ENCODE measurements at places on chromosomes 6 and 20.

DNA sequence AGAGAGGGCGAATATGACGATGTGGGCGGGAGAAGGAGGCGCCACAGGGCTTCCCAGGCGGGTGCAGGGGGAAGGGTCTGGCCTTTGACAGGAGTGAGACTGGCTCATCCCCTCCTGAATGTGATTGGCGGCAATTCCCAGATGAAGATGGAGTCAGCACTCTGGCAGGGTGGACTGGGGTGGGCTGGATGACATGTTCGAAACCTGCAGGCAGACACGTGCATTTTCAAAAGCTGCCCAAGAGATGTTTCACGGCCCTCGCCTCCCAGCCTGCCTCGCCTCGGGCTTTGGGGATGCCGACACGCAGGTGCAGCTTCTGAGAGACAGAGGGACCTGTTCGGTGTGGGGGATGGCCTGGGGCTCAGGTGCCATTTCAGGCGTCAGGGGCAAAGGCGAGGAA lies 66.8 kb upstream of the AFDN start:
- DNase-seq, result no peak

DNA sequence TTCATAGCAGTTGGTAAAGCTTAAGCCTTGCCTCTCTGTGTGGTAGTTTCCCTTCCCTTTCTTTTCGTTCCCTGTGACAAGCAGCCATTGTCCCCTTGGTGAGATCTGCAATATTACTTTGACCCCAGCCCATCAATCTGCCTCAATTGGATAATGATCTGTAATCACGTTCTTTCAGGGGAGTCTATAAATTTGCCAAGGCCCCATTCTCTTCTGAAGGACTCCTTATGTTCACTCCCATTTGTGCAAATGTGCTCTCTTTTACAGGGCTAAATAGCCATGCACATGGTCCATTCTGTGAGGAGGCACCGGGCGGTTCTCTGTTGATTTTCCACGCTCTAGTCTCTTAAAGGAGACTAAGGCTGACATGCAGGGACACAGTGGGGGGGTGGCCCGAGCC lies 660.4 kb upstream of the SLC35B3 start:
- DNase-seq, result no peak

DNA sequence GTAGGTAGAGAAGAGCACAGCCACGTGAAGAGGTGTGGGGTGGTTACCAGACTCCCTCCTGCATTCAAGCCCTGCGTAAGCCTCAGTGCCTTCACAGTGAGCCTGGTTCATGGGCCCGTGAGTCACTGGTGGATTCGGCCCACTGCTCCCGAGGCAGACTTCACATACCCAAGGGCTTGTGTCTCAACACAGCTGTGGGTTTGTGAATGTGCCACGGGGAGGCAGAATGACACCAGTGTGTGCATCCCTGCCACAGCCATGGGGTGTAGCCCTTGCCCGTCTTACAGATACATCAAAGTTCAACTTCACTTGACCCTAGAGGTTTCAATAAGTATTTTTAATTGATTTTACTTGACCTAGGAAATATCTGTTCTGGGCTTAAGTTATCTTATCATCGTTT lies 108.5 kb downstream of the MAP3K4 start:
- no peak for DNase-seq

DNA sequence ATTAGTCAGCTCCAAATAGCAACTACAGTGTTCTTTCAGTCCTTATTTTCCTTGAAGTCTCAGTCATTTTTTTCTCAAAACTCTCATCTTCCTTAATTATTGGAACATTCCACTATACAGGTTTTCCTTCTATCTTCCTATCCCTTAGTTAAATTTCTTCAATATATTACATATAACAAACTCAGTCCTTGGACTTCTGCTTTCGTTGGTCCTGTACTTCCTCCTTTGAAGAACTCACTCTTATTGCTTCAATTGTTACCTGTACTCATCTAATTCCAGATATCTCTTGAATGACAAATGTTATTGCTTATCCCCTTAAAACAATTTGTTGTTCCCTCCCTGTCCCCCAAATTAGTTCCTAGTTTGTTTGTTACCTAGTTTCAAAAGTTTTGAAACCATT lies 67.7 kb upstream of the NOTCH4 start:
- no peak for DNase-seq

GRCh38 chr20:51004781-51005180 lies 18.1 kb downstream of the KCNG1 start:
- DNase-seq, result no peak

- DNase-seq, result no peak
Measured at GRCh38 chr6:115770851-115771250, 289.8 kb downstream of the FRK start.

- DNase-seq, result peak; percentile 30
Measured at GRCh38 chr6:27684264-27685211, 211.6 kb upstream of the ZNF184 start.

DNA sequence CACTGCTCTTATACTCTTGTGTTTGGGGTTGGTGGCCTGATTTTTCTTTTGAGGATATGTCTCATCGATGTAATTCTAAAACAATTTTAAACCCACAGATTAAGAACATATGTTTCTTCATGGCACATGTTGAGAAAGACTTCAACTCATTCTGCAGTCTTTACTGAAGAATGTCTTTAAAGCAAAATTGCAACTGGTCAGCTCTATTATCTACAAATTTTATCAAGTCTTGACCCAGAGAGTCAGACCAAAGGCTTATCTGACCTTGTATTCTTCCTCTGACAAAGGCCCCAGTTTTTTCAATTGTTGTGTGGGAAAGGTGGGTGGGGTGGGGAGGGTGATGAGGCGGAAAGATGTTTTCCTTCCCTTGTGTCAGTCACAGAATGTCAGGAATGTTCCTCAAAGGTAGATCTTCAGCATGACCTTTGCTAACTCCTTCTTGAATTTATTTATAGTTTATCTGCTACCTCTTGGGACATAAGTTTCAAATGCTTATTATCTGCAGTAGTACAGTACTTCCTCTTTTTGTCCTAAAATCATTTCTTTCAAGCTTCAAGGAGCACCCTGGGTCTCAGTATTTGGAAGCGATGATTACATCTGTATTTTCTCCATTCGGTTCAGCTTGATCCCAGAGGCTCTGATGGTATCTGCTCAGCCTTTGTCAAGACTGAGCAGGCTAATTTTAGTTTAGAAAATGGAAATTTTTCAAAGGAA lies 63.2 kb upstream of the TIAM2 start:
- no peak for DNase-seq

- DNase-seq, result no peak
Measured at GRCh38 chr20:54188132-54188849, 14.5 kb upstream of the CYP24A1 start.

DNA sequence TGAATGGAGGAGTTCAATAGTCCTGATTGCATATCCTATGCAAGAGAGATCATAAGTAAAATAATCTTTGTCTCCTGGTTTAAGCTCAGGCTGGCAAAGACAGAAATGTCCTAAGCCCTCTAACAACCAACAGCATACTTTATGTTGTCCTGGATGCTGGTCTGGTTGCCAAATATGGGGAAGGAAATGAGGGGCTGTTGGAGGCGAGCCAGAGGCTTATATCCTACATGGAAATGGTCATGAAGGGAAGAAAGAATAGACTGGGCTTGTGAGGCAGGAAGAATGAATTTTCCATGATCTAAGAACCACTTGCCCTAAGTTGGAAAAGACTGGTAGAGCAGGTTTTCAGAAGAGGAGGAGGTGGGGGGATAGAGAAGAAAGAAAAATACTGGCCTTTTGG lies 237.1 kb downstream of the SMOC2 start:
- no peak for DNase-seq

GRCh38 chr6:52420668-52421358 lies 671 bp downstream of the EFHC1 start:
- no peak for DNase-seq

GRCh38 chr20:61170496-61171320 lies 81.4 kb upstream of the CDH4 start:
- DNase-seq, result no peak

DNA sequence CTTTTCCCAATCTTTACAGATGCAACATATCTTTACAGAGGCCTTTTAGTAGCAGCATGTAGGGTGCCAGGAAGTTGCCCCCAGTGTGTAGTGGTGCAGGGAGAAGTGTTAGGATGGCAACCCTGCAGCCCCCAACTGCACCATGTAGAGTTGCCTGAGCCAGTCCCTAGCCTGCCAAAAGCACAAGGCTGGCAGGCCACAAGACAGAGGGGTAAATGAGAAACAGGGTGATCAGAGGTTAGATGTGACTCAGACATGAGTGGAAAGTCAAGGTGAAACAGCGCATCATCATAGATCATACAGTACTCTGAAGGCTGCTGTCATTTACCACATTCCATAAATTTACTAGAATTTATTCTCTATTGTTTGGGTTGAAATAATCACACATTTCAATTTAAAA lies 467.5 kb downstream of the PRKN start:
- no peak for DNase-seq

GRCh38 chr6:70059039-70059719 lies 192.8 kb downstream of the COL19A1 start:
- no peak for DNase-seq

DNA sequence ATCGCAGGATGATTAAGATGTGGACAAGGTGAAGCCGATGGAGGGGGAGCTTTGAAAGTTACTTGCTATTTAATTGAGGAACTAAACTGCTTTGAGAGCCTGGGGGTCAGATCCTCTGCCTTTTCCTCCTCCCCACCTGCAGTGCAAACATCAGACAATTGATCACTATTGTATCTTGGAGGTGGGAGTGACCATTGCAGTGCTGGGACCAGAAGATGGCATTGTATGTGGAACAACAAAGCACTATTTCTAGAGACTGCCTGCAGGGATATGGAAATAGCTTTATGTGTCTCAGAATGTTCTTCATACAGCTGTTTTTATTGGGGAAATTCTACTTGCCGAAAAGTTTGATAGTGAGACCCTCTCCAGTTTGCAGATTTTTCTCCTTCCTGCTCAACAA lies 4.2 kb downstream of the MOG start:
- no peak for DNase-seq

DNA sequence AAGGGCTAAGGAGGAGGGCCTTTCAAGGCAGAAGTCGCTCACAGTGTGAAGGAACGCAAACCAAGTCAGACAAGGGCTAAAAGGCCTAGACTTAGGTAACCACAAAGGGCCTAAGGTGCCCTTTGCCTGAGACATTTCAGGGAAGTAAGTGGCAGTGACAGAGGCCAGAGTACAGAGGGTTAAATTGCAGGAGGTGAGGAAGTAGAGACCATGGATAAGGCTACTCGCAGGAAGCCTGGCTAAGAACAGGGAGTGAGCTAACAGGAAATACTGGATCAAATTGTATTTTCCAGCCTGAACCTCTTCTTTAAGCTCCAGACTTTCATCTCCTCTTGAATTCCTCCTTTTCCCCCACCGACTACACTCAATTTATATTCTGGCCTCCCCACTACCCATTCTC lies 16.6 kb downstream of the ZHX3 start:
- no peak for DNase-seq

GRCh38 chr6:34093206-34093605 lies 52.7 kb downstream of the GRM4 start:
- no peak for DNase-seq

DNA sequence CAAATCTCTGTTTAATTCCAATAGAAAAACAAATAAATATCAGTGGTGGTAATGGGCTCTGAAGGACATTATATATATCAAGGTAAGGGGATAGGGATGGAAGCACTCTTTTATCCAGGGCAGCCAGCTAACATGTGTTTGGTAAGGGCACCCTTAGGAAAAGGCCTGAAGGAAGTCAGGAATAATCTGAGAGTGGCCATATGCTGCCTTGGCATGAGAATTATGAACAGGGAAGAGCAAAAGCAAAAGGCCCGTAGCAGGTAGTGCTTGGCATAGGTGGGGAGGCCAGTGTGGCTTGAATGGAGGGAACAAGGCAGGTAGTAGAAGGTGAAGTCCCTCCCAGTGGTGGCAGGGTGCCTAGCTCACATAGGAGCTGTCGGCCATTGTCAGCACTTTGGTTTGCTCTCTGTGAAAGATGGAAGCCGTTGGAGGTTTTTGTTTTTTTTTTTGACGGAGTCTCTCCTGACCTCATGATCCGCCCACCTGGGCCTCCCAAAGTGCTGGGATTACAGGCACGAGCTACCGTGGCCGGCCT lies 39.6 kb upstream of the CSE1L start:
- DNase-seq, result no peak

- DNase-seq, result no peak
Measured at GRCh38 chr6:53659458-53659857, 6.1 kb downstream of the KLHL31 start.

GRCh38 chr20:62835931-62836861 lies 19.3 kb downstream of the COL9A3 start:
- no peak for DNase-seq

GRCh38 chr6:13157293-13157692 lies 171.0 kb downstream of the TBC1D7 start:
- no peak for DNase-seq

GRCh38 chr6:160102956-160103824 lies 18.4 kb upstream of the SLC22A1 start:
- no peak for DNase-seq

DNA sequence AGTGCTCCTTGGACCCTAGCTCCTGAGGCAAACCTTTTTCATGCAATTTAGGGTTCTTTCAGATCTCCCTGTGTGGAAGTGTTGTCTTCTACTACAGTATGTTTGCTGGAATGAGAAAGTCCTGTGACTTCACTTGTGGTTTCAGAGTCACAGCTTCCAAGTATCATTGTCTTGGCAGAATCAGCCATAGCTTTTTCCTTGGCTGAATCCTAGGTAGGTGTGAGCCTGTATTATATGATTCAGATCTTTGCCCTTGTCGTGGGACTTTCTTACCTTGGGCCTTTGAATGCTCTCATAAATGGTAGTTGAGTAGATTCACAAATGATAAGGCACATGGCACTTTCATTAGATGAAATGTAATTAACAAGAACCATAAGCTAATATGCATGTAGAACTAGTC lies 16.5 kb downstream of the CARMIL1 start:
- no peak for DNase-seq

DNA sequence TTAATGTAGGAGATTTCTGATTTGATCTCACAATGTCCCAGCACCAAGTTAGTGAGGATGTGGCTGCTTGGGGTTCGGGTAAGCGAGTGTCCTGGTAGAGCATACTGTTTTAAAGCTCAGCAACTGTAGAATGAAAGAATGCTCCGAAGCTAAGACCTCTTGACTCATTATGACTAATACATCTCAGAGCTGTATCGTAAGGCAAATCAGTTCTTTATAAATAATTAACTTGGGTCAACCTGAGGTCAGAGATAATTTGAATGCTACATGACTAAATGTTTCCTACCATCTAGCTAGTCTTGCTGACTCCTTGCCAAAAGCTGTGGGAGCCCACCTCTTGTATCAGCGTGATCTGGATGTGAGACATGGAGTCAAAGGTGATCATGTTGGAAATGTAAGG lies 128.8 kb upstream of the PDE7B start:
- DNase-seq, result no peak
